8988T (cell line): ENCODE measurements at places on chromosomes 7 and 10.

DNA sequence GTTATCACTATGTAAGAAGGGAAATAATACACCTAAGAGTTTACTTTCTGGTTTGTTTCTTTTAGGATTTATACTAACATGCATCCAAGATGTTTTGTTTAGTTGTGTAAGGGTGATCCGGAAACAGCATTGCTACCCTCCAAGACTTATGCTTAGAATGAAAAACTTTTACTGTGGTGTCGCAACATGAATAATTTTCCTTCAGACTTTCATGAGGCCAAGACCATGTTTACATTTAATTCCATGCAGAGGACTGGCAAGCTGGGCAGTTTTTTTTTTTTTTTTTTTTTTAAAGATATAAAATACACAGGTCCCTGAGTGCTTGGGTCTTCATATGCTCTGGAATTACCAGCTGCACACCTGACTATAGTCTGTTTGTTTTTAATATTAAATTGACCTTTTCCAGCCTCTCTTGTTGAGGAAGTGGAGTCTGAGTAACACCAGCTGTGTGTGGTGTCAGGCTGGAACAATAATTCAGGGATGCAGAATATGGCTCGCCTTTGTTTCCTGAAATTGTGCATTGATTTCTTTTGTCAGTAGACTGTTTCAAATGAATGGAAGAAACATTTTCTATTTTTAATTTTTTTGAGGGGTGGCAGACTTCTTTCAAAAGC, 81.7 kb downstream of the ST7 start:
- DNase-seq = no peak

- DNase-seq = no peak
These were observed 5.7 kb upstream of the PRR15 start for GRCh38 chr7:29557954-29558353.

DNA sequence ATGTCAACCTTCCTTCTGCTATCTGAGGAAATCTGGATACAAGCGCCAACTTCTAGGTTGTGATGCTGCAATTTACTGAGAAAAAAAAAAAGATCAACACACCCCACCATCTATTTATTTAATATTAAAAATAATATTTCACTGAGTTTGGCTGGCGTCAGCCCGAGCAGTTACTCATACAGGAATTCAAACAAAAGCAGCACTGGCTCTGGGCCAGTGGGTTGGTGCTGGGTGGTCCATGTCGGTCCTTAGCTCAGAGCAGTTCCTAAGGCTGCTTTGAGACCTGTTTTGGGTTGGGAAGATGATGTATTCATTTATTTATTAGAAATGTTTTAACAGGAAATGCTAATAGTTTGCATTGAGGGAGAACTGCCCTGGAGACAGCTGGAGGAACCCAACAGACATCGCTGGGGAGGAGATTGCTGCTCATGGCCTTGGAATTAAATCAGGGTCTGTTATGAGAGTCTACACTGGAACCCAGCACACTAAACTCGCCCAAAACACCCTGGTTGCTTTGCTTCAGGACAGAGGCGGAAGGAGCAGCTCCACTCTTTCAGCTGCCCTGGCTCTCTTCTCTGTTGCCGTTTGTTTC, 36.3 kb upstream of the GOT1 start:
- no peak for DNase-seq

GRCh38 chr10:121106611-121107010, 255.4 kb downstream of the WDR11 start:
- DNase-seq = no peak

DNA sequence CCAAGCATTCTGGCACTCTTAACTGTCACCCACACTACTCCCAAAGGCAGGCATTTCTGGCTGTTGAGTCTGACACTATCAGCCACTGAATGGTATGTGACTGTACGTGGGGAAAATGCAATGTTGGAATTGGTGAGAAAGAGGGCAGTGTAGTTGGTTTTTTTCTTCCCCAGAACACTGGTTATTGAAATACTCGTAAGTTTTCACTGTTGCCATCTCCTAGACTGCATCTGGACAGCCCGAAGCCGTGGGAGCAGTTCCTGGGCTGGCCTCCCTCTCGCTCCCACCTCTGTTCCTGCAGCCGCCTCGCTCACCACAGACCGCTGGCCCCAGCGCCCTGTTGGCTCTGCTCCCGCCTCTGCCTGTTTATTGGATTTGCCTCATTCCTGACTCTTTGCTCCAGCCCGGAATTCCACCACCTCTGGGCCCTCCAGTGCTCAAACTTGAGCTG, 5.7 kb downstream of the PLCE1 start:
- DNase-seq = no peak

DNA sequence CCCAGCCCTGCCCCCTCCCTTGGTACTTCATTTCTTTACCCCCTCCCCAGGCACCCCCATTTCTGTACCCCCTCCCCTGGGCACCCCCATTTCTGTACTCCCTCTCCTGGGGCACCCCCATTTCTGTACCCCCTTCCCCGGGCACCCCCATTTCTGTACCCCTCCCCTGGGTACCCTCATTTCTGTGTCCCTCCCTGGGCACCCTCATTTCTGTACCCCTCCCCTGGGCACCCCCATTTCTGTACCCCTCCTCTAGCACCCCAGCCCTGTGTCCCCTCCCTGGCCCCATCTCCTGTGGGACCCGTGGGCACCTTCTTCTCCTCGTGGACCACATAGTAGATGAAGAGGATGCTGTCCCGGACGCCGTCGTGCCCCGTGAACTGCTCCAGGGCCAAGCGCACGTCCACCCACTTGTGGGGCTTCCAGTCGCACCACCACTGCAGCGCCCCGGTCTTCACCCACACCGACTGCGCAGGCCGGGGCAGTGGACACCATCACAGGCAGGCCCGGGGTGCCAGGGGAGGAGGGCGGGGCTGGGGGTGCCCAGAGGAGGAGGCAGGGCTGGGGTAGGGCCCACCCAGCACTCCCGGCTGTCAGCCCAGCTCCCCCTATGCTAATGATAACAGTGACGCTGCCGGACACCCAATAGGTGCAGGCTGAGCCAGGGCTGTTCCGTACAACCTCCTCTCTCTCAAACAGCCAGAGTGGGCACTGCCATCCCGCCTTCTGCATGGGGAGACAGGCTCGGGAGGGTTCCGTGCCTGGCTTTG, 20.4 kb downstream of the TECPR1 start:
- DNase-seq = peak; percentile 2

GRCh38 chr10:76291175-76291574, 859.8 kb downstream of the LRMDA start:
- no peak for DNase-seq

DNA sequence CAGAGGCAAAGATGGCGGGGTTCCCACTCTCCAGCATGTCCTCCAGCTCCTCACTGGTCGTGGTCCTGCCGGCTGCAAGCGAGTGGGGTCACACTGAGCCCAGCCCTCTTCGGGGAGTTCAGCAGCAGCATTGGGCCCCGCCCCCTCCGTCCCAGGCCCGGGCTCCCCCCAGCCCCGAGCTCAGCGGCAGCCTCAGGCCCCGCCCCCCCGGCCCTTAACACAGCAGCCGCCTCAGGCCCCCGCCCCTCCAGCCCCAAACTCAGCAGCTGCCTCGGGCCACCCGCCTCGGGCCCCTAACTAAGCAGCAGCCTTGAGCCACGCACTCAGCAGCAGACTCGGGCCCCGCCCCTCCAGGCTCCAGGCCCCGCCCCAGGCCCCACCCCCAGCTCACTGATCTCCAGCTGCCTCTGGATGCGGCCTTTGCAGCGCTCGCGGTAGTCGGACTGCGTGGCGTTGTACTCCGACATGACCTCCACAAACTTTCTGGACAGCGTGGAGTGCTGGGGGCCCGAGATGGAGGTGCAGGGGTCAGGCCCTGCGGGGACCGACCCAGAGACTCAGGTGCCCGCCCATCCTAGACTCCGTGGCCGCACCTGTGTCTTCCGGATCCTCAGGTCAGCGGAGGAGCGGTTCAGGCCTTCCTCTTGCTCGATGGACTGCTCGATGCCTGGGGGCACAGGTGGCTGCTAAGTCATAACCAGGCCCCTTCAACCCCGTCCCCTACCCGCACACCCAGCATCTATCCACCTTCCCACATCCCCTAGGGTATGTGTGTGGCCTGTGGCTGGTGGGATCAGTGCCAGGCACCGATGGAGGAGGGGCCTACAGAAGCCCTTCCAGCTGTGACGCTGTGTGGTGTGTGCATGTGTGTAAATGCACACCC, 15.5 kb downstream of the STX1A start:
- no peak for DNase-seq

DNA sequence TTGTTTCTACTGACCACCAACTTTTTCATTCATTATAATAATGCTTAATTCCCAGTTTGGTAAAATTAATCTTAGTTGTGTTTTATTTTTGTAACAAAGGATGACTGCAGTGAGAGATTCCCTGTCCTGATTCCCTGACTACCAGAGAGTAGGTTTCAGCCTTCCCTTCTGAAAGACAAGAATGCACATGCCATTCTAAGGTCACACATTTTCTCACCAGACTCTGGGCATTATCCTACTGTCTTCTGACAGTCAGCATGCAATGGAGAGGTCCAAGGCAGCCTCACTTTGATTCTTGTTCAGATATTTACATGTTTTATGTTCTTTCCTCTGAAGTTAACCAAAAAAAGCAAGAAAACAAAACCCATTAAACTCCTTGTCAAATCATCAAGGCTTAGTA, 372.7 kb upstream of the CDC14C start:
- no peak for DNase-seq

DNA sequence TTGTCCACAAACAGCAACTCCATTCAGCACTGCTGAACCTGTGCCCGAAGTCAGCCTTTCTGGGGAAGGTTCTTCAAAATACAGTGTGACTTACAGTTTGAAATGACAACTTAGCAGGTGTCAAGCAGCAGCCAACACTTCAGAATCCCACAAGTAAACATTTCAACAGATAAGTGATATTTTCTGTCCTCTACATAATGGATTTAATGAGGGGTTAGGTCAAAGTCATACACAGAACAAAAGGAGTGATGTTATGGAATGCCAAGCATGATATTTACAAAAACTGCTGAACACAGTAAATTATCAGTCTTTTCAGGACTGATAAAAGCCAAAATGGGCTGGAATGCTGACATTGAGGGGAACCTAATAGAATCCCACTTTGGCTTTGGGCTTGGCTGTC, 77.6 kb upstream of the JAZF1 start:
- no peak for DNase-seq

GRCh38 chr10:3802526-3803265, 17.7 kb upstream of the KLF6 start:
- no peak for DNase-seq

GRCh38 chr7:73644688-73645286, 20.5 kb upstream of the MLXIPL start:
- DNase-seq = no peak

DNA sequence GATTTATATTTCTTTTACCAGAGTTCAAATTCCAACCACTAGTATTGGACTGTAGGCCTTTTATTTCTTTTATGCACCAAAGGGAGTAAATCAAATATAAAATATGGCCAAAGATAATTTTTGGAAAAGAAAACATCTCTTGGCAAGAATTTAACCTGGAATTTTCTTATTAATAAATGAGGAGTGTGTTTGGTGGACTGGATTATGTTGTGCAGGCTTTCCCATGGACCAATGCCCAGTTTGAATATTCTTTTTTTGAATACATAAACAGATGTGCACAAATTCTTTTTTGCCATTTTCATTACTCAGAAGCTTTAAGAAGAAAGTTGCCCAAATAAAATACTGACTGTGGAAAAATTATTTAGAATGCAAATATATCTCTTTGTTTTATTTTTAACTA, 22.1 kb upstream of the PRKG1 start:
- no peak for DNase-seq

GRCh38 chr10:112643600-112644264, 196.7 kb downstream of the VTI1A start:
- DNase-seq = no peak

DNA sequence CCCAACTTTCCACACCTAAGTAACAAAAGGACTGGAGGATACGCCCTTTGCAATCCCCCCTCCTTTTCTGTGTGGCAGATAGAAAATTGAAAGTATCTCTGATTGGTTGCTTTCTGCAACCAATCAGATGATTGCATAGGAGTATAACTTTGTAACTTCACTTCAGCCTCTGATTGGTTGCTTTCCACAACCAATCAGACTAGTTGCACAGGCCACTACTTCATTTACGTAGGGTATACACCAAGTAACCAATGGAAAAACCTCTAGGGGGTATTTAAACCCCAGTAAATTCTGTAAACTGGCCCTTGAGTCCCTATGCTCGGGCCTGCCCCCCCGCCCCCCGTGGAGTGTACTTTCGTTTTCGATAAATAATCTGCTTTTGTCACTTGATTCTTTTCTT, 1080.4 kb downstream of the CNTNAP2 start:
- DNase-seq = no peak

DNA sequence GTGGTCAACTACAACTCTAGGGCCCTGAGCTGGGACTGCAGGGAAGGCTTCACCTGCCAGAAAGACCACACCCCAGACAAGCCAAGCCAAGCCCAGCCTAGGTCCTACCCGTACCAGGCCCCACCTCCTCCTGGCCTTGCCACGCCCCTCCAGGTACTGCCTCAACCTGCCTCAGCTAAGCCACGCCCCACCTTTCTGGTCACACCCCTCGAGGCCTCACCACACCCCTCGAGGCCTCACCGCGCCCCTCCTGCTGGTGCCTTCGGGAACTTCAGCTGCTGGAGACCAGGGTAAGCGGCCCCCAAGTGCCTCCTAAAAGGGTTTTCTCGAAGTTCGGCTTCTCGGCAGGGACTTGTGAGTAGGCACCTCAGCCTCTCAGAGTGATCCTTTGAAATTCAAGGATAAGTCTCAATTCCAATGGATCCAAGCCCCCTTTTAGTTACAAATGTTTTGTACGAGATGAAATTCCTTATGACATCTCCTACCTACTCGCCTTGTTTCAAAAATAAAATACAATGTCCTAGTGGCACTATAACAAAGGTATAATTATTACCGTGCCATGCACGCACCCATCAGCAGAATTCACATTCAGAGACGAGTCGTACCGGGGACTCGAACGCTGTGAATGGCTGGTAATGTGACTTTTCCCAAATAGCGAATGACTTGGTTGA, 171.2 kb downstream of the ARHGAP21 start:
- peak; percentile 42 for DNase-seq

DNA sequence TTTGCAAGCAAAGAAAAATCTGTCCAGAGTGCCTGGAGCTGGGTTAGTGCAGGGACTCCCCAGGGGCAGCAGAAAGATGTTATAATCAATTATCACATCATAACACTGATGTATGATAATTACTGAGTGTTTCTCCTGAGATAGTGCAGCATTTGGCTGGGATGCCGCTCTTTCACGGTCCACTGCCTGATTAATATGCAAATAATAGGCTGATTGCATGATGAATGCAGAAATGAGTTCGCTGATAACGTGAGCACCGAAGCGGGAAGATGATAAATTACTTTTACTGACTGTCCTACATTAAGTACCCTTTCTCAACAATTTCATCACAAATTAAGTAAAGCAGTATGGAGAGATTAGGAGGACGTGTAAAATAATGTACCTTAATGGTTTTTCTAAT, 71.4 kb upstream of the SH2B2 start:
- no peak for DNase-seq

- peak; percentile 13 for DNase-seq
These were observed 62.2 kb downstream of the VIM start for GRCh38 chr10:17290226-17290625.
